CD4-positive, alpha-beta T cell (primary cell): ENCODE measurements at places on chromosomes 12 and 14. TPM values are rescaled to one million over a fixed set of nuclear protein-coding genes. Genes with fewer than 3 reads are reported as not detected.

The LTBR gene
- 0.67 TPM for total RNA-seq

The NEUROD4 gene
- not detected for total RNA-seq

The PLA2G1B gene
- total RNA-seq, result not detected

The PLEKHG7 gene
- total RNA-seq, result not detected

The SYCP3 gene
- 0.34 TPM for total RNA-seq

The RNASE13 gene
- total RNA-seq, result not detected

The STXBP6 gene
- not detected for total RNA-seq

The TMBIM4 gene
- total RNA-seq, result 24.1 TPM

The KLRD1 gene
- total RNA-seq, result 1.0 TPM

The SCFD1 gene
- 59.0 TPM for total RNA-seq

The NRXN3 gene
- not detected for total RNA-seq

The KRT76 gene
- not detected for total RNA-seq

The HOXC10 gene
- not detected for total RNA-seq

The DDN gene
- total RNA-seq, result 0.47 TPM

The CARMIL3 gene
- 0.05 TPM for total RNA-seq

The TTC9 gene
- total RNA-seq, result 6.8 TPM

The PTPN6 gene
- total RNA-seq, result 79.0 TPM

The CMA1 gene
- not detected for total RNA-seq

The MAP1LC3B2 gene
- 2.1 TPM for total RNA-seq

The MIP gene
- not detected for total RNA-seq

The SRGAP1 gene
- total RNA-seq, result 0.03 TPM

The RAB21 gene
- total RNA-seq, result 106 TPM

The ZC2HC1C gene
- 0.30 TPM for total RNA-seq
